ENCODE measurements at places on chromosomes 1 and 21. TPM values are rescaled to one million over a fixed set of nuclear protein-coding genes. Genes with fewer than 3 reads are reported as not detected.

- peak; percentile 68 for DNase-seq
- no peak overlapping the region for H3K27ac ChIP-seq
Measured at GRCh38 chr1:51192213-51192843, 43.7 kb upstream of the RNF11 start.

DNA sequence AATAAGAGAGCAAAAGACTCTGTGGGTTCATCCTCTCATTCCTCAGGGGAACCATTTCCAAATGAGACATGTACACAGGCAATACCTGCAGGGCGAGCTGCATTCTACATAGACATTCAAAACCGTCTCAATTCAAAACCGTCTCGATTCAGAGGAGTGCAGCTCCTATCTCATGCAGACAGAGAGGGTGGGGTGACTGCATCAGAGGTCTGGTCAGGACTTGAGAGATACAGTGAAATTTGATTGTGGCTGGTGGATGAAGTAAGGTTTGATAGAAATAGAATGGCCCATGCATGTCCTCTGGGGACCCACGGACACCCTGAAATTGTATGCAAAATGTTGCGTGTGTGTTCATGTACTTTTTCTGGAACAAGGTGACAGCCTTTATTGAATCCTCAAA lies 27.3 kb downstream of the TEX35 start:
- H3K4me3 ChIP-seq, result no peak overlapping the region
- H3K4me1 ChIP-seq, result peaks cover 20% of the 10 kb centered on the region
- no peak for DNase-seq

DNA sequence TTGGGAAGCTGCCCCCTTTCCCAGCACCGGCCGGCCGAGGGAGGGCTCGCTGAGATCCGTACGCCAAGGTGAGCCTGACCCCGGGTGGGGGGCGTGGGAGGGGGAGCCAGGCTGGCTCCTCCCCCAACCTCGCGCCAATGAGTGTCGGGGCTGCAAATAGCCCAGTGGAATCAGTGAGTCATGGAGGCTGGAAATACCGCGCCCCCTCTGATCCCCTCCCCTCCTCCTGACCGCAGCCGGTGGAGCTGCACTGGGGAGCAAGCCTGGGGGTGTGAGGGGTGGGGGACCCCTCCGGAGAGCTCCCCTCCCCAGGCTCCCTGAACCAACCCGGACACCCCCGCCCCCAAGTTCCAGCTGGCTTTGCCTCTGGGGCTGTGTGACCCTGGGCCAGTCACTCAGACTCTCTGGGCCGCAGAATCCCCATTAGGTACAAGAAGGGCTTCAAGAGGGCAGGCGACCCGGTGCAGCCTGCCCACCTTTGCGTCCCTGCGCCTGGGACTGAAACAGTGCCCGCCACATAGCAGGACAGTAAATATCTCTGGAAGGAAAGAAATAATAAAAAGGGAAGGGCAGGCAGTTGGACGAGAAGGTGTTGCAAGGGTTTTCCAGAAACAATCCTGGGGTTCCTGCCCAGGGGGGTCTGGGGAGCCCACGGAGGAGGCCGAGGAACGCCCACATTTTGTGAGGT lies 4.5 kb downstream of the HSPB7 start:
- H3K4me3 ChIP-seq, result peak overlapping the region; percentile 51
- H3K36me3 ChIP-seq, result no peaks in the 10 kb centered on the region
- peak overlapping the region; percentile 64 for H3K27ac ChIP-seq
- no peaks in the 10 kb centered on the region for H3K27me3 ChIP-seq

DNA sequence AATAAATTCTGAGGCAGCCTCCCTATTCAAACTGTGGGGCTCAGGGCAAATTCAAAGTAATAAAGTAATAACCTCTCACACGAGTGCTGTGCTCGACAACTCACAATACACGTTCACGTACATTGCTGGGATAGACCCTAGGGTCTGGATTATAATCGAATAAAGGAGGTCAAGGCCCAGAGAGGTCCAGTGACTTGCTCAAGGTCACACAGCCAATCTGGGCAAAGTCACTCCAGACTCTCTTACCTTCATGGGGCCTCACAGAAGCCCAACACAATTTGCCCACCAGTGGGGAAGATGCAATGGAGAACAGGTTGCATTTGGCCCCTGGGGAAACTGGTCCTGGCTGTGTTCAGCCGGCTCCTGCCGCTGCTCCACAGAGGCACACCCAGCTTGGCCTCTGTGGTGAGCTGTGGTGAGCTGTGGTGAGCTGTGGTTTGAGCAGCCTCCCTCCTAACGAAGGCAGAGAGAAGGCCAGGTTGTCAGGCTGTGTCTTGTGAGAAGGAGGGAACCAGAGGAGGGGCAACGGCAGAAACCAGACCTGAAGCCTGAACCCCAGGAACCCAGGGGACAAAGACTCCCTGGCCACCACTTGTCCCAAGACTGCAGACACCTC lies 35.1 kb downstream of the NUAK2 start:
- H3K4me3 ChIP-seq, result no peak overlapping the region
- no peaks in the 10 kb centered on the region for H3K27me3 ChIP-seq
- no peak for DNase-seq

GRCh38 chr1:36737767-36738166 lies 255.1 kb upstream of the CSF3R start:
- no peak overlapping the region for H3K27ac ChIP-seq
- no peak for DNase-seq
- peaks cover 28% of the 10 kb centered on the region for H3K27me3 ChIP-seq
- H3K4me3 ChIP-seq, result no peak overlapping the region

DNA sequence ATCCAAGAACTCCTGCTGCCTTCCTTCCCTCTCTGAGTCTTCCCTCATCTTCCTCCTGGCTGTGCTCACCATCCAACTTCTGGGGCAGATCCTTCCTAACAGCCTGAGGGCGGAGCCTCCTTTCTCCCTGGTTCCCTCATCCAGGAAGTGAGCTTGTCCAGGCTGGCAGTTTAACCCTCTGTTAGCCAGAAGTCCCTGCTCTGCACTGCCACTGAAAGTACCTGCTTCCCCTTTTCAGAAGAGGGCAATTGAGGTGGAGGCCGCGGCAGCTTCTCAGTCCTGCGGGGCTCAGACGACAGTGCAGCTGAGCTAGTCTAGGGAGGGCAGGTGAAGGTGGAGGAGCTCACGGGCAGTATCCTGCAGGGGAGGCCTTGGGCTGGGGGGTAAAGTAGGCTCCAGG lies 149.1 kb downstream of the FCRL5 start:
- no peak for DNase-seq
- H3K36me3 ChIP-seq, result no peaks in the 10 kb centered on the region
- no peak overlapping the region for H3K4me3 ChIP-seq

DNA sequence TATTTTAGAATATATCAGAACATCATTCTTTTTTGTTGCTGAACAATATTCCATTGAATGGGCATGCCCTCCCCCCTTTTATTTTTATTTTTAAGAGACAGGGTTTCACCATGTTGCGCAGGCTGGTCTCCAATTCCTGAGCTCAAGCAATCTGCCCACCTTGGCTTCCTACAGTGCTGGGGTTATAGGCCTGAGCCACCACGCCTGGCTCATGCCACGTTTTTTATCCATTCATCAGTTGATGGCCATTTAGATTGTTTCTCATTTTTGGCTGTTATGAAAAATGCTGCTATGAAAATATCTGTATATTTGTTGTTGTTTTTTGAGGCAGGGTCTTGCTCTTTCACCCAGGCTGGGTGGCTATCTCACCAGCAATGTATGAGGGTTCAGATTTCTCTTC lies 19.8 kb downstream of the SPEN start:
- peaks cover 40% of the 10 kb centered on the region for H3K4me1 ChIP-seq
- H3K27ac ChIP-seq, result no peak overlapping the region
- no peaks in the 10 kb centered on the region for H3K27me3 ChIP-seq
- no peaks in the 10 kb centered on the region for H3K36me3 ChIP-seq
- no peak for DNase-seq
- H3K4me3 ChIP-seq, result no peak overlapping the region

- H3K36me3 ChIP-seq, result no peaks in the 10 kb centered on the region
- no peak for DNase-seq
- no peaks in the 10 kb centered on the region for H3K4me1 ChIP-seq
- H3K4me3 ChIP-seq, result no peak overlapping the region
- H3K27me3 ChIP-seq, result no peaks in the 10 kb centered on the region
Measured at GRCh38 chr1:192350356-192350755, 33.6 kb downstream of the RGS21 start.

DNA sequence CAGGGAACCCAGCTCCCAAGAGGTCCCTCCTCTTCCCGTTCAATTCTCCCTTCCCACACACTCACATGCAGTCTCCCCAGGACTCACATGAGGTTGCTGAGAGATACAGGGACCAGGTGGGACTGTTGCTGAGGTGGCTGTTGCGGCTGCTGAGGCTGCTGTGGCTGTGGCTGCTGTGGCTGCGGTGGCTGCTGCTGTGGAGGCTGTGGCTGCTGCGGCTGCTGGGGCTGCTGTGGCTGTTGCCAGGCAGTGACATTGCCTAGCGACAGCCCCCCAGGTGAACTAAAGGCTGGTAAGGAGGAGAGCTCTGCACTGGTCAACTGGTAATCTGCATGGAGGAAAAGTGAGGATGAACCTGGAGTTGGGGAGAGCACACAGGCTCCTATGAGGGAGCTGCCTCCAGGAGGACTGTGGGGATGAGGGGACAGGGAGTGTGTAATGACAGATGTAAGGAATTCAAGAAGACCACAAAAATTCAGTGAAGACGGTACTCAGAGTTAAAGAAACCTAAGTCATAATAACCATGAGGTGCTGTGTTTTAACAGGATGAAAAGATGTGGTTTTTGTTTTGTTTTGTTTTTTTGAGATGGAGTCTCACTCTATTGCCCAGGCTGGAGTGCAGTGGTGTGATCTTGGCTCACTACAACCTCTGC lies 31.8 kb downstream of the MEF2D start:
- peaks cover 92% of the 10 kb centered on the region for H3K36me3 ChIP-seq
- H3K4me3 ChIP-seq, result no peak overlapping the region
- DNase-seq, result no peak
- H3K27ac ChIP-seq, result no peak overlapping the region

DNA sequence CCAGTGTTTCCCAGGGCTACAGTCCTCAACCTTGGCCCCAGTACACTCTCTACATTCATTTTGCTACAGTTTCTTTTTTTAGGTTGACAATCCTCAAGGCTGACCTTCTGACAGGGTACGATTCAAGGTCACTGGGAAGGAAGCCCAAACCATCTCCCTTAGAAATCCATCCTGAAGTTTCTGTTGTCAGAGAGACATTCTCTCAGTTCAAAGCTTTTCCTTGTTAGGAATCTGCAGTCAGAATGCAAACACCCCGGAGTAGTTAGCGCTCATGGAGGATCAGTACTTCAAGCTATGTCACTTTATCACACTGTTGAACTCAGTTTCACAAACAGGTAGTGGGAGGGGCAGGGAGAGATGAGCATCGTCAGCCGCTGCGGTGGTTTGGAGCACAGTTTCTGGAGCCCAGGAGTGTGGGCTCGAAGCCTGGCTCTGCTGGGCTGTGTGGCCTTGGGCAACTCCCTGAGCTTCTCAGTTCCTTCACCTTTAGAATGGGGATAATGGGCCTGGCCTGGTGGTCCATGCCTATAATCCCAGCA lies 4.2 kb downstream of the SLC2A5 start:
- no peaks in the 10 kb centered on the region for H3K27me3 ChIP-seq
- H3K4me3 ChIP-seq, result no peak overlapping the region
- H3K27ac ChIP-seq, result no peak overlapping the region
- no peak for DNase-seq
- H3K4me1 ChIP-seq, result peaks cover 43% of the 10 kb centered on the region

GRCh38 chr1:110060034-110060661 lies 10.3 kb downstream of the ALX3 start:
- H3K27me3 ChIP-seq, result no peaks in the 10 kb centered on the region
- no peak overlapping the region for H3K27ac ChIP-seq
- H3K36me3 ChIP-seq, result peaks cover 39% of the 10 kb centered on the region
- peak; percentile 74 for DNase-seq
- peaks cover 3% of the 10 kb centered on the region for H3K4me1 ChIP-seq

DNA sequence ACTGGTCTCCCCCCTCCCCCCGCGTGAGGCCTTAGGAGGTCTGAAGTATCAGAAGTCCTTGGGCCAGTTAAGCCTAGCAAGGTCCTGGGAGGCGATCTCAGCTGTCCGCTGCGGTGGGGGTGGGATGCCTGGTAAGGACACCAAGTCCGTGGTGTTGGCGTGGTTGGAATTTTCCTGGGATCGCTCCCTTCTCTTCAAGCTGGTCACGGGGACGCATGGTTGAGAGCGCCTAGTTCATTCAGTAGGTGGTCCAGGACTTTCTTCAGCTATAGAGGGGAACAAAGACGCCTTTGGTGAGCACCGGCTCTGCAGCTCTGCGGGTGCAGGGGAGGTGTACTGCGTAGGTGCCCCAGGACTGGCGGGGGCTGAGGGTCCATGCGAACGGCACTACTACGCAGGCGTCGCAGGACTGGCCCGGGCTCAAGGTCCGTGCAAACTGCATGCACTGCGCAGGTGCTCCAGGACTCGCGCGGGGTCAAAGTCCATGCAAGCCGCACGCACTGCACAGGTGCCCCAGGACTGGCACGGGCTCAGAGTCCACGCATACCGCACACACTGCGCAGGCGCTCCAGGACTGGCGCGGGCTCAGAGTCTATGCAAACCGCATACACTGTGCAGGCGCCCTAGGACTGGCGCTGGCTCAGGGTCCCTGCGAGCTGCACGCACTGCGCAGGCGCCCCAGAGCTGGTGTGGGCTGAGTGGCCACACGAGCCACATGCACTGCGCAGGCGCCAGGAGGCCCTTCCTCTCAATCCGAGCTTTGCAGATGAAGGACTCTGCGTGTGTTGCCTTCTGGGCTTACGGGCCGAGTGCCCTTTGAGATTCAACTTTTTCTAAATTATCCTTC lies 36.6 kb upstream of the HMGN1 start:
- peaks cover 45% of the 10 kb centered on the region for H3K4me1 ChIP-seq
- H3K27me3 ChIP-seq, result no peaks in the 10 kb centered on the region
- peak overlapping the region; percentile 59 for H3K4me3 ChIP-seq
- DNase-seq, result peak; percentile 90

GRCh38 chr1:224149709-224150108 lies 33.3 kb upstream of the DEGS1 start:
- H3K27ac ChIP-seq, result no peak overlapping the region
- H3K4me1 ChIP-seq, result no peaks in the 10 kb centered on the region
- no peak overlapping the region for H3K4me3 ChIP-seq
- H3K27me3 ChIP-seq, result no peaks in the 10 kb centered on the region

DNA sequence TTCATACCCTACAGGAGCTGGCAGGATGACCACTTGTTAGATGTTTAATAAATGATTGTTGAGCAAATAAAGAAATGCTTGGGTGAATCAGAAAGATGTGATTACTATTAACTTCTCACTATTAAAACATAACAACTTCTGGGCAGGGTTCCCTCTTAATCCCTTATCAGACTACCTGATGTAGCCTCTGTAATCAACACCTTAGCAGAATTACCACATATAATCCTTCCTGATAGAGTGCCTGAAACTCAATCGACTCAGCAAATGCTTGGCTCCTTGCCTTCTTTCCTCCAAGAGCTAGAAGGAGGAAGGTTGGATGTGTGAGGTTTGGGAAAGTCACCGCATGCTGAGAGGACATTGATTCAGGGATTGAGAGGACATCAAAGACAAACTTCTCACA lies 34.8 kb upstream of the DSCAM start:
- no peak overlapping the region for H3K27ac ChIP-seq
- H3K27me3 ChIP-seq, result no peaks in the 10 kb centered on the region
- no peaks in the 10 kb centered on the region for H3K36me3 ChIP-seq
- H3K4me3 ChIP-seq, result no peak overlapping the region

TP53BP2 gene
- 59.1 TPM for total RNA-seq

ZBTB8A gene
- total RNA-seq, result 8.4 TPM

OPN3 gene
- 36.5 TPM for total RNA-seq

CYP4A11 gene
- not detected for total RNA-seq

KLF18 gene
- not detected for total RNA-seq

GPR161 gene
- 9.6 TPM for total RNA-seq

USP16 gene
- total RNA-seq, result 33.4 TPM

AGPAT3 gene
- total RNA-seq, result 83.3 TPM

RIMKLA gene
- total RNA-seq, result 7.1 TPM

GNB1 gene
- total RNA-seq, result 341 TPM

FAM72D gene
- total RNA-seq, result 0.77 TPM

ELF3 gene
- total RNA-seq, result 74.1 TPM

All from lower lobe of right lung (tissue), 2 donors.